ENCODE measurements at places on chromosomes 5 and 9. TPM values are rescaled to one million over a fixed set of nuclear protein-coding genes. Genes with fewer than 3 reads are reported as not detected.

GRCh38 chr5:60482301-60482700 is 217.7 kb downstream of the DEPDC1B start:
- DNase-seq, result no peak

DNA sequence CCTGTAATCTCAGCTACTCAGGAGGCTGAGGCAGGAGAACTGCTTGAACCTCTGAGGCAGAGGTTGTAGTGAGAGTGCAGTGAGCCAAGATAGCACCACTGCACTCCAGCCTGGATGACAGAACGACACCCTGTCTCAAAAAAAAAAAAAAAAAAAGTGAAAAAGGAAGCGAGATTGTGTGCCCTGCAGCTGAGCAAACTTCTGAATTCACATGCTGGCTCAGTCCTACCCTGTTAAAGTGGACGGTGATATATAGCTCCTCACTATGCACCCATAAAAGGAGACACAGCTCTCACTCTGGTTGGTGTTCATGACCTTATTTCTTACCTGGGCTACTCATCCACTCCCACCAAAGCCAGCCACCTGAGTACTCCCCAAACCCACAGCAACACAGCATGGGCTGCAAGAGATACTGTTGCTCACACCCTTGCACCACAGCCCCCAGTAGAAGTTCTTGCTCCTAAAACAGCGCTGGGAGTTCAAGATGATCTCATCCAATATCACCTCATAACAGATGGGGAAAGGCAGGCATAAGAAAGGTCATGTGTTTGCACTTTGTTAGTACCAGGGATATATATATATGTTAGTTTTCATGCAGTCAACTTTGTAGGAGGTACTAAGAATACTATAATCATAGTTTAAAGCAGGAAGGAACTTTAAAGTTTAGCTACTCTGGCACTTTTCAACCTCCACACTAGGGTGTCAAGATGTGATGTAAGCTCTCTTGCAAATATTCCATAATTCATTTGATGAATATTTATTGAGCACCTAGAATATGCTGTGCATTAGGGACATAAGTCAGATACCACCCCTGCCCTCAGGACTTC is 4.0 kb downstream of the TTLL11 start:
- DNase-seq, result no peak

DNA sequence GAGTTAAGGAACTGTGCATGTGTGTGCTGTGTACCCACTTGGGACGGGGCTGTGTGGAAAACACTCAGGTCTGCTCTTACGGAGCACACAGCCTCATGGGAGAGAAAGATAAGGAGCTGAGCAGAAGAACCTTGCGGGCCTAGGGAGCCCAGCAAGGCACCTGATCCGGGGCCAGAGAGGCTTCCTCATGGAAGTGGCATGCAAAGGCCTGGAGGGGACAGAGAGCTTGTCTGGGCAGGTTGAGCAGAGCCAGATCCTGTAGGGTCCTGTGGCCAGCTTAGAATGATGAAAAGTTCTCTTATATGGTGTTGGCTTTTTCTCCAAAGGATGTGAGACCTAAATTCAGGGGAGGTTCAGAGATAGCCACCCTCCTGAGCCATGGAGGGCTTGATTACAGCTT is 45.2 kb downstream of the NEK6 start:
- DNase-seq, result no peak

DNA sequence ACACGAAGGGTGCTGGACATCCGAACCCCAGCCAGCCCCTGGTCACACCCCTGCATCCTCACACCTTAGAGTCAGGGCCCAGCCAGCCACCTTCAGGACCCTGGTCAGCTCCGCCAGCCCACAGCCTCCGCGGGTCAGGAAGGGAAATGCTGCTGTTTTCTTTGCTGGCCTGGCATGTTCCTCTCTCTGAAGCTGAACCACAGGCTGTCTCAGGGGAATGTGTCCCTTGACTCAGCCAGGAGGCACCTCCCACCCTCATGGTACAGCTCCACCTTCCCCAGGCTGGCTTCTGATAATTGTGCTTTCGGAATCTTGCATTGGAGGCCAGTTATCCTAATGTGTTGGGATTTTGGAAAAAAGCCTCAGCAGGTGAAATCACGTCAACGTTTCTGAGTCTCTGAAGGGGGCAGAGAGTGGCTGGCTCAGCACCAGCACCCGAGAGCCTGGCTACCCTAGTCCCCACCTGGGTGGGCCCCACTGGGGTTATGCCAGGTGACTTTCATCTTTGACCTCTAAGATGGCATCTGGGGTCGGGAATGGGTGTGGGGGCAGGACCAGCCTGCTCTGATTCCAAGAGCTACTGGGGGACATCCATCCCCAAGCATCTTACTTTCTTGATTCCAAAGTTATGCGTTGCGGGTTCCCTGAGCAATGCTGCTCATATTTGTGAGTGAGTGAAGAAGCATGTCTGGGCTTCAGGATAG is 9.8 kb upstream of the OLFM1 start:
- DNase-seq, result no peak

- peak; percentile 81 for DNase-seq
Observed at GRCh38 chr9:135088979-135089847, 1.7 kb downstream of the OLFM1 start.

- no peak for DNase-seq
Observed at GRCh38 chr9:37917313-37917731, 13.4 kb upstream of the SLC25A51 start.

- DNase-seq, result peak; percentile 82
Observed at GRCh38 chr9:127612939-127613582, 984 bp downstream of the STXBP1 start.

- no peak for DNase-seq
Observed at GRCh38 chr5:10366310-10367272, 13.1 kb downstream of the MARCHF6 start.

DNA sequence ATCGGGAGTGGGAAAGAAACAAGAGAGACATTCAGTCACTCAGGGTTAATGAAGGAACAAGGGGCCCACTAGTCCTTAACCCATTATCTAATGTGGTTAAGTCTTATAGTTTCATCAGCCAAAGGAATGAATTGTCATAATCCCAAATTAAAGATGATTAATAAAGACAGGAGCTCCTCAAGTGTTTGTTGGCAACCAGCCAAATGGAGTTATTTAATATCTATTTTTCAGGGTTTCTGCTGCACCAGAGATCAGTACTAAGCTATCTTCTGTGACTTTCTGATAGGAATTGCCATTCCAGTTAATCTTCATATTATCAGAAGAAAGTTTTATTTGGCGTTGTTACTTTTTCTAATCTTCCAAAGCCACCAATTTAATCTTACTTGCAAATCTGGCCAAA is 34.0 kb upstream of the FCHO2 start:
- no peak for DNase-seq

GRCh38 chr9:89450213-89450612 is 47.7 kb downstream of the SEMA4D start:
- no peak for DNase-seq

DNA sequence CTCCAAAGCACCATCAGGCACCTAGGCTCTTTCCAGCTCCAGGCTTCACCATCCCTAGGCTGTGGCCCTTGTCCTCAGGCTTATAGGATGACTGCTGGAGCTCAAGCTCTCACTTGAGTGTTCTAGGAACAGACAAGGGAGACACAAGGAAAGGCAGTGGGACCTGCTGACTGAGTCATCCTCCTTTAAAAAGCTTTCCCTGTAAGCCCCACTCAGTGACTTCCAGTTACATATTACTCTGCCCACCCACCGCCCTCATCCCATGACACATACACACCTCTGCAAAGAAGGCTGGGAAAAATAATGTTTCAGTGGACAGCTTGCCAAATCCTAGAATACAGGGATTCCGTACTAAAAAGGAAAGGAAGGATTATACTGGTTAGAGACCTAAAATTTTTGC is 154.2 kb upstream of the ZNF366 start:
- DNase-seq, result no peak

- no peak for DNase-seq
Observed at GRCh38 chr5:31036411-31036810, 157.1 kb upstream of the CDH6 start.

DNA sequence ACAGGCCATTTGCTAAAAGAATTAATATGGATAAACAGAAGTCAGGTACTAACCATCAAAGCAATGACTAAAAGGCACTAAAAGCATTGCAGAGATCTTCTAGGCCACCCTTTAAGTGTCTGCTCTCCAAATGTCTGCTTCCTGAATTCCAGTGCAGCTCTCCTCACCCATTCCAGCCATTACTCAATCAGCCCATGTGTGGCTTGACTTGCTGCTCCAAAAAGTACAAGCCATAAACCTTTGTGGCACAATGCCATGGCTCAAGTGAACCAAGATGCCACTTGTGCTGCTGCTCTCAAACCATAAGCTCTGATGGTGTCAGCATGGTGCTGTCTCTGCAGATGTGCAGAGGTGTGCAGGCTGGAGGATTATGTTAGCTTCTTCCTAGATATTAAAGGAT is 290.2 kb upstream of the POU5F2 start:
- DNase-seq, result no peak

- no peak for DNase-seq
Observed at GRCh38 chr5:13553896-13554295, 390.6 kb downstream of the DNAH5 start.

DNA sequence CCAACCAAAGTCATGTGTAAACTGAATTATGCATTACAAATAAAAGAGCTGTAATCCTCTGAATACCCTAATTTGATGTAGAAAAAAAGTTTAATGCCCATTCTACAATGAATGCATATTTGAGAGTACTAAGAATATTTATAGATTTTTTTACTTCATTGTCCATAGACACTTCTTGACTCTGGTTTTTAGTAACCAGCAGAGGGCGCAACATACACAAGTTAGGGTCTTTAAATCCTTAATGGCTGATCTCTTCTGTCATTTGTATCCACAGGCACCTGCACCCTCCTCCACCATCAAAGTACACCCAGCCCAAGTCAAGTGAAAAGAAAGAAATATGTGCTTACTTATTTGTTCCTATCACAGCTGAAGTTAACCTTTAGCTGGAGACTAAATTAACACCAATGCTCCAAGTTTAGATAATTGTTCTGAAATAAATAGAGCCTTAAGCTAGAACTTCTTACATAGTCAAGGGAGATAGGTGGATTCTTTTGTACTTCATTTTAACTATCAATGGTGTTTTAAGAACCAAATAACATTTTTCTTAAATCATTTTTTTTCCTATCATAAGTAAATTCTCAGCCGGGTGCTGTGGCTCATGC is 524.2 kb upstream of the DAB2 start:
- peak; percentile 29 for DNase-seq

GRCh38 chr9:133253268-133253667 is 21.7 kb downstream of the ABO start:
- DNase-seq, result no peak

DNA sequence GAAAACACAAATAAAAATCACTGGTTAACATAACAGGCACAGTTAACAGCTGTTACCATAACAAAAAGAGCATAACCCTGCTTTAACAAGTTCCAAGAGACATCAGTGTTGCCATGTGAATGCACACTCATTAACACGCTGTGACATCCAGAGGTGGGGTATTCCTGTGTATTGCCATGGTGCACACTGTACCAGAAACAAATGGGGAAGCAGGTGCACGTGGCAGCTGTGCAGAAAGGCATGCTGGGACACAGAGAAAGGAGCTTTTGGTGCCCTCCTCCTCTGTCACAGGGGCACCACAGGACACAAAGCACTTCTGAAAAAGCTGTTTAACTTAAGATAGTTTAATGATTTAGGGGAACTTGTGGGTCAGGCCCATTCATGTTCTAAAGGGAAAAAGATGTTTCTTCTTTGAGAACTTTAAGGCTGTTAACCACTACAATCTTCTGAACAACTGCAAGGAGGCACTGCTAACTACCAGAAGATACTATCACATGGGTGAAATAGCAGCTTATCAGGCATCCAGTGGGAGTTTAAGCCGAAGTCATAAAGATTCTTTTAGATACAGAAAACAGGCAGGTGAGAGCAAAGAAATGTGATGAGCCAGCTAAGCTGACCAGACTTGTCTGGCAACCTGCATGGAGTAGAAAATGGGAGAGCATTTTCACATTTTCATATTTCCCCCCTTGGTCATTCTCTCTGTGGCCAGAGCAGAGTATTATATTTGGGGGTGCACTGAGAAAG is 56.4 kb upstream of the GOLPH3 start:
- no peak for DNase-seq

DNA sequence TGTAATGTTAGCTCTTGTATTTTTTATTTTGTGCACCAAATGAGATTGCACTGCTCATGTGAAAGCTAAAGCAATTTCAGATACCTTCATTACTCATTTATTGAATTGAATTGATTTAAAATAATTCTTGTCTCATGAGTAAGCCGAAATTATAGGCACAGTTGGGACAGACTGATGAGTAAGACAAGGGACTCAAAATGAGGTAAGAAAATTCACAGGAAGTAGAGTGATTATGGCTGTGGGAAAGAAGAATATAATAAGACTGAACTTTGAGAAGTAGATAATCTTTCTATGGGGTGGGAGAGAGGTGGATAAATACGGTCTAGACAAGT is 51.1 kb downstream of the NUDT12 start:
- DNase-seq, result no peak

GRCh38 chr9:13215791-13216554 is 63.5 kb downstream of the MPDZ start:
- DNase-seq, result no peak

GRCh38 chr5:79261897-79262296 is 26.0 kb downstream of the JMY start:
- no peak for DNase-seq

DNA sequence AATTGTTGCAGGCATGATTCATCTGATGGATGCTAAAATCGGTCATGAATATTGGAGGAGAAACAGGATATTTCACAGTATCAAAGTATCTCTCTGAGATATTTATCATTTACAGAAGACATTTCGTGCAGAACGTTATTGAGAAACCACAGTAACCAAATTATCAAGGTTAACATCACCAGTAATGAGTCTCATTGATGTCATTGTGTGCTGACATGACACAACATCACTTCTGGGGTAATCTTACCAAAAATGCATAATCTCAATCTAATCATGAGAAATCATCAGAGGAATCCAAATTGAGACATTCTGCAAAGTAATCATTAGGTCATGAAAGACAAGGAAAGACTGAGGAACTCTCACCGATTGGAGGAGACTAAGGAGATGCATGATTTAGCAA is 42.7 kb downstream of the C5orf22 start:
- DNase-seq, result no peak

DNA sequence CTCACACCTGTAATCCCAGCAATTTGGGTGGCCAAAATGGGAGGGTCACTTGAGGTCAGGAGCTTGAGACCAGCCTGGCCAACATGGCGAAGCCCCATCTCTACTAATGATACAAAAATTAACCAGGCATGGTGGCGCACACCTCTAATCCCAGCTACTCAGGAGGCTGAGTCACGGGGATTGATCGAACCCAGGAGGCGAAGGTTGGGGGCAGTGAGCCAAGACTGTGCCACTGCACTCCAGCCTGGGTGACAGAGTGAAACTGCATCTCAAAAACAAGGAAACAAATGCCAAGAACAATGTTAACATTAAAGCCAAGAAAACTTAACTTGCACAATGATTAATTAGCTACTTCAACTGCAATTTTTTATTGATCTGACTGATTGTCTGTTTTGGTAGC is 202.6 kb downstream of the ARRDC3 start:
- no peak for DNase-seq

Gene C9orf57
- total RNA-seq, result not detected

Gene TSLP
- not detected for total RNA-seq

Gene ACTBL2
- not detected for total RNA-seq

Gene PNPLA7
- not detected for total RNA-seq

Gene MYO10
- not detected for total RNA-seq

Gene IFNK
- total RNA-seq, result not detected

Gene MFAP3
- 21.3 TPM for total RNA-seq

Gene ANKRD34B
- not detected for total RNA-seq
